ENCODE measurements at places on chromosomes 1 and 21. TPM values are rescaled to one million over a fixed set of nuclear protein-coding genes. Genes with fewer than 3 reads are reported as not detected.

Gene SNAP47
- 39.7 TPM for total RNA-seq

Gene GON4L
- 17.5 TPM for total RNA-seq

Gene GNAT2
- 0.16 TPM for total RNA-seq

Gene PLA2G5
- not detected for total RNA-seq

Gene CORT
- 0.98 TPM for total RNA-seq

Gene GBP6
- total RNA-seq, result not detected

Gene CCDC181
- total RNA-seq, result 0.65 TPM

Gene CYP4B1
- not detected for total RNA-seq

Gene DLGAP3
- total RNA-seq, result 0.13 TPM
